Activated T-cell treated with anti-CD3 and anti-CD28 coated beads, Interleukin-2, amount 50 U/mL, for 24 hours (primary cell): ENCODE measurements at places on chromosomes 6 and 20.

DNA sequence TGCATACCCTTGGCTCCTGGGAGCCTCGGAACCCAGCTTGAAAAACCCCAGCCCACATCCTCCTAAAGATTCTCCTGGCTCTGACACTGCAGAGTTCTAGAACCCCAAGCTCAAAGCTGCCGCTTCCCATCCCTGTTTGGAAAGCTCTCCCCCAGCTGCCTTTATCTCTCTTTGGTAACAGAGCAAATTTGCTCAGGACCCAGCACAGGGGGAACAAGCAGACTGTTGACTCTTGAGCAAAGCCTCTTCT, 38.9 kb downstream of the HNF4A start:
- H3K4me3 ChIP-seq = no peak overlapping the region
- no peaks in the 10 kb centered on the region for H3K4me1 ChIP-seq
- H3K27me3 ChIP-seq = peaks cover 6% of the 10 kb centered on the region

- H3K4me3 ChIP-seq = no peak overlapping the region
- no peak for DNase-seq
- peak overlapping the region; percentile 20 for H3K27ac ChIP-seq
- H3K4me1 ChIP-seq = peaks cover 87% of the 10 kb centered on the region
- no peaks in the 10 kb centered on the region for H3K27me3 ChIP-seq
Observed at GRCh38 chr20:34017610-34018009, 23.9 kb downstream of the RALY start.

DNA sequence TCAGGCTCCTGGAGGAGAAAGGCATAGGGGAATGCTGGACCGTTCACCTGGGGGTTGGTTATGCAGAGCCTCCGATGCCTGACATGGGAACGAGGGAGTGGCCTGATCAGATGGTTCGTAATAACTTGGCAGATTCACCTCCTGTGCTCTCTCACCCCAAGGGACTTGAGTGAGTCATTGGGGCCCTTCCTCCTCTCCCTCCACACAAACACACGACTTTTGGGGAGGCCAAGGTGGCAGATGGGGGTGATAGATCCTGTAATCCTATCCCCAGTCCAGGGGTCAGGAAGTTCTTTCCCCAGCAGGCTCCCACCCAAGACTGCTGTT, 45.6 kb upstream of the ARFGEF2 start:
- H3K4me1 ChIP-seq = peaks cover 9% of the 10 kb centered on the region
- no peak overlapping the region for H3K4me3 ChIP-seq
- no peak overlapping the region for H3K27ac ChIP-seq
- no peak for DNase-seq
- H3K36me3 ChIP-seq = no peaks in the 10 kb centered on the region

DNA sequence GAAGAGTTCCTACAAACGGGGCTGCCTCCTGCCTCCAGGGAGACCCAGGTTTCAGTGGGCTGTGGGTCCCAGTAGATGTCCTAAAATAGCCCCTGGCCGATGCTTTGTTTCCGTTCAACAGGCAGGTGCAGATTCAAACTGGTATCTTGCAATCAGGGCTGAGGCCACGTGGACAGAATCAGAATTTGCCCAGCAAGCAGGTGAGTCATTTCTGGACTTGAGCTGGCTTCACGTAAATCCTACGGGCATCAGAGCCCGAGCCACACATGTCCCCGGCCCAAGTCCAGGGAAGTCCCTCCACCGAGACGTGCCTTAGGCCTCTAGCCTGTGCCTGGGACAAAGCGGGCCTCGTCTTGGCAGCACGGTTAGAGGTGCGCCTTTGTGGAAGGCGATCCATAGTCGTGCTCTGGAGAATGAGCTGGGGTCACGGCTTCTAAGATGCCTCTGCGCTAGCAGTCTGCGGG, 101.6 kb upstream of the FRMD1 start:
- H3K4me1 ChIP-seq = no peaks in the 10 kb centered on the region
- DNase-seq = no peak
- H3K4me3 ChIP-seq = no peak overlapping the region
- no peaks in the 10 kb centered on the region for H3K36me3 ChIP-seq
- H3K27me3 ChIP-seq = peaks cover 8% of the 10 kb centered on the region

- H3K27ac ChIP-seq = peak overlapping the region; percentile 6
- H3K4me3 ChIP-seq = no peak overlapping the region
- no peaks in the 10 kb centered on the region for H3K27me3 ChIP-seq
- peaks cover 50% of the 10 kb centered on the region for H3K4me1 ChIP-seq
- H3K36me3 ChIP-seq = peaks cover 3% of the 10 kb centered on the region
Observed at GRCh38 chr6:44925100-44925739, 402.9 kb upstream of the RUNX2 start.

DNA sequence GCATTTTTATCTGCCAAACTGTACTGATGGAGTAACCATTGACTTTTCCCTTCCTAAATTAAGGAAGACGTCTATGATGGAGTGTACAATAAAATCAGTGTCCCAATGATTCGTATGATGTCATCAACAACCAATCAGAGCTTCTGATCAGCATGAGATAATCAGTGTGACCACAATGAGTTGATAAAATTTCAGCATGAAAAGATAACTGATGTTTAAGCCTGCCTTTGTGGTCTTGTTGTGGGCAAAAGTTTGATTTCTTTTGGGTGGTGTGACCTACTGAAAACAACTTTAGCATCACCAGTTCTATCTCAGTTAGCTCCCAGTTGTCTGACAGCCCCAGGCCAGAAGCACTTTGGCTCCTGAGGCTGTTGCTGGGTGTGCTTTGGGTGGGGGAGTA, 3.3 kb downstream of the PCIF1 start:
- H3K36me3 ChIP-seq = peaks cover 59% of the 10 kb centered on the region
- H3K27me3 ChIP-seq = no peaks in the 10 kb centered on the region
- no peak for DNase-seq
- peak overlapping the region; percentile 85 for H3K27ac ChIP-seq
- no peak overlapping the region for H3K4me3 ChIP-seq
- H3K4me1 ChIP-seq = peaks cover 37% of the 10 kb centered on the region

DNA sequence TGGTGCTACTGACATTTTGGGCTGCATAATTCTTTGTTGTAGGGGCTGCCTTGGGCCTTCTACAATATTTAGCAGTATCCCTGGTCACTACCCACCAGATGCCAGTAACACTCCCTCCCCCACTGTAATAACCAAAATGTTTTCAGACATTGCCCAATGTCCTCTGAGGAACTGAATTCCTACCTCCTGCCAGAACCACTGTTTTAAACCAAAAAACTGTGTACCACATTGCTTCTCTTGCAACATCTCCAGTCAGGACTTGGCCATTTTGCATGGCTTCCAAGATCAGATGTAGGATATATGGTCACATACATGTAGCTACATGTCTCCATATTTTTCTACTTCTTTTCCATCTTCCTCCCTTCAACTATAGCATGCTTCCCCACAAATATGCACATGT, 97.4 kb upstream of the IFNGR1 start:
- DNase-seq = no peak
- H3K36me3 ChIP-seq = no peaks in the 10 kb centered on the region
- peaks cover 2% of the 10 kb centered on the region for H3K4me1 ChIP-seq
- H3K27me3 ChIP-seq = peaks cover 2% of the 10 kb centered on the region
- H3K27ac ChIP-seq = no peak overlapping the region

DNA sequence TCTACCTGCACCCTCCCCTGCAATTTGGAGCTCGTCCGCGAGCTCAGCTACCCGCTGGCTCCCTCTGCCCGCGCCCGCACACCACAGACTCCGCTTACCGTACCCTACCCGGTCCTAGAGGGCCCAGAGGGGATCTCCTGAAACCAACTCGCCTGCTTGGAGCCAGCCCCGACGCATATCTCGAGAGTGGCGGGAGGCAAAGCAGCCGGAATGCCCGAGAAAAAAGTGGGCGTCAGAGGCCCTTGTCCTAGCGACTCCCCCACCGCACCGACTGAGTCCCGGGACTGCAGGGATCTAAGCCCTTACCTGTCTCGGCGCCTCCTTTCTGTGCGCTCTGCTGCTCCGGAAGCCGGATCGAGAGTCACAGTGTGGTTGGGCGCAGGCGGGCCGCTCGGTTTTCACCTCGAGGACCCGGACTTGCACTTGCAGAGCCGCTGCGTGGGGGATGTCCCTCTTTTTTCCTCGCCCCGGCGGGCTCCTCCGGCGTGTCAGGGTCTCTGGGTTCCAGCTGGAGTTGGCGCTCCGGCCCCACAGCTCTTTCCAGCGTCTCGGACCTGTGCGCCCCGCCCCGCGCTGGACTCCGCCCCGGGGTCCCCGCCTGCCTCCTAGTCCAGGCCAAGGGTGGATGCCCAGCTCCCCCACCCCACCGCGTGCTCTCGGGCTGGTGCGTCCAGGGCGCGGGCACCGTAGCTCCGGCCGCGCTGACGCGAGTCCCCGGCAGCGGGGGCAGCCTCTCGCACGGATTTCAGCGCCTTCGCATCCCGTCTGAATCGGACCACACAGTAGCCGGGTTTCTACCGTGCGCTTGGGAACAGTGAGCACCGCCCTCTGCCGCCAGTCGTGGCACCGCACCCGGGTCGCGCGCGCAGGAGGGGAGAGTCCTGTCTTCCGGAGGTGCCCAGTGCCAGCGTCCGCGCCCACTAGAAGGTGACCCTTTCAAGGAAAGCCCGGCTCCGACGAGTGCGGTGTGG, at the start of gene PROKR2:
PROKR2 (minus strand) TSS at position 767 of the 971 bp plus-strand sequence. CDS start 2,585 bp downstream, outside the sequence.
- H3K27me3 ChIP-seq = peaks cover 74% of the 10 kb centered on the region
- peak within 1 kb of the TSS; percentile 36 for H3K4me3 ChIP-seq
- DNase-seq = no peak
- no peak within 1 kb of the TSS for H3K27ac ChIP-seq
- no peaks in the 10 kb centered on the region for H3K36me3 ChIP-seq
- peaks cover 9% of the 10 kb centered on the region for H3K4me1 ChIP-seq

GRCh38 chr20:31517373-31517772, 3.1 kb downstream of the HM13 start:
- H3K4me1 ChIP-seq = peaks cover 36% of the 10 kb centered on the region
- peaks cover 35% of the 10 kb centered on the region for H3K36me3 ChIP-seq
- no peak overlapping the region for H3K4me3 ChIP-seq
- no peak overlapping the region for H3K27ac ChIP-seq

DNA sequence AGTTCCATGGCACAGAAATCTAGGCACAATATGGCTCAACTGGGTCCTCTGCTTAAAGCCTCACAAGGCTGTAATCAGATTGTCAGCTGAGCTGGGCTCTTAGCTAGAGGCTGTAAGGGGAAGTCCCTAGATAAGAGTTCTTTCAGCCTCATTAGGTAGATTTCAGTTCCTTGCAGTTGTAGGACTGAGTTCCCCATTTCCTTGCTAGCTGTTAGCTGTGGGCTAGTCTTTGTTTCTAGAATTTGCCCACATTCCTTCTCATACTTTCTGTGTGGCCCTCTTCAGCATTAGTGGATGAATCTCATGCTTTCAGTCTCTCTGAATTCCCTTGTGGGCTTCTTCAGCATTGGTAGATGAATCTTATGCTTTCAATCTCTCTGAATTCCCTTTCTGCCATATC, 71.0 kb upstream of the MRAP2 start:
- DNase-seq = no peak
- peaks cover 80% of the 10 kb centered on the region for H3K36me3 ChIP-seq
- no peak overlapping the region for H3K27ac ChIP-seq
- H3K27me3 ChIP-seq = no peaks in the 10 kb centered on the region
- H3K4me3 ChIP-seq = no peak overlapping the region
- no peaks in the 10 kb centered on the region for H3K4me1 ChIP-seq

DNA sequence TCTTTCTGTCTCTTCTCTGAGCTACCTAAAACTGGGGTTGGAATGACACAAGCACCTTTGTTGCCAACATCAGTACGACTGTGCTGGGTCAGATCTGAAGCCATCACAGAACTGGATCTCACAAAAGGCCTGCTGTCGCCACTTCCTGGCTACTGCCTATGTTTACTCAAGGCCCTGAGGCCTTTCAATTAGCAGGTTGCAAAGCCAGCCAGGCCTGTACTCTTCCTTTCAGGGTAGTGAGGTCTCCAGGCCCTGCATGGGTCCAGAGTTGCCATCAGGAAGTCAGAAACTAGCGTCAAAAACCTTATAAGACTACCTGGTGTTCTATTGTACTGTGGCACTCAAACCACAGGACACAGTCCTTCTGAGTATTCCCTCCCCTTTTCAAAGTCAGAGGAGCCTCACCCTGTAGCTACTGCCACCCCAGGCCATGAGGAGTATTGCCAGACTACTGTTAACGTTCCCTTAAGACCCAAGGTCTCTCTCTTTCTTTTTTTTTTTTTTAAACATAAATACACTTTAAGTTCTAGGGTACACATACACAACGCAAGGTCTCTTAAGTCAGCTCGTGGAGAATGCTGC, 937.4 kb upstream of the GJE1 start:
- H3K36me3 ChIP-seq = no peaks in the 10 kb centered on the region
- H3K27ac ChIP-seq = no peak overlapping the region
- DNase-seq = no peak
- H3K27me3 ChIP-seq = no peaks in the 10 kb centered on the region
- H3K4me3 ChIP-seq = no peak overlapping the region

GRCh38 chr6:2733324-2733723, 17.4 kb downstream of the MYLK4 start:
- no peak overlapping the region for H3K4me3 ChIP-seq
- H3K27ac ChIP-seq = no peak overlapping the region
- H3K36me3 ChIP-seq = no peaks in the 10 kb centered on the region
- no peak for DNase-seq
- H3K27me3 ChIP-seq = peaks cover 7% of the 10 kb centered on the region

DNA sequence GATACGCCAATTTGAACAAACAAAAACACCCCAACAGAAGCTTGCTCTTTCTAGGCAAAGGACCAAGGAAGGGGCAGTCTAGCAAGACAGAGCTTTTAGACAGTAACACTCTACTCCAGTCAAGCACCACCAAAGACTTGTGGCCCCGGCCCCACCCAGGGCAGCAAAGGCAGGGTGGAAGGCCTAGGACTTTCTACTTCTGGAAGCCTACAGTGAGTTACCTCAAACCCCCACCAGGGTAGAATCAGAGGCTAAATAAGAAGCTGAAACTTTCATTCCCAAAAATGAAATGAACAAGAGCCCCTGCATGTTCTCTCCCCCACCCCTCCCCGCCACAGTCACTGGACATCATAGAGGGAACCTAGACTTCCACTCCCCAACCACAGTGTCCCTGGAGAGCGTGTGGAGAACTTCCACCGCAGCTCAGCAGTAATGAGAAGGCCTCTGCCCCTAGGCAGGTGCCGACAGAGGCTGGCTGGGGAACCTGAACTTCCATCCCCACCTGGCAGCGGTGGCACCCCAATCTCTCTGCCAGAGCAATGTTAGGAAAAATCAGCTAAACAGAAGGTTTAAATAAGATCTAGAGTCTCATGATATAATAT, 40.0 kb downstream of the KATNA1 start:
- DNase-seq = no peak
- H3K27ac ChIP-seq = no peak overlapping the region
- peaks cover 43% of the 10 kb centered on the region for H3K36me3 ChIP-seq
- no peak overlapping the region for H3K4me3 ChIP-seq
- peaks cover 14% of the 10 kb centered on the region for H3K4me1 ChIP-seq
- no peaks in the 10 kb centered on the region for H3K27me3 ChIP-seq
